ENCODE measurements at places on chromosomes 7 and 10.

- no peak for DNase-seq
Measured at GRCh38 chr10:98332623-98333269, 64.8 kb upstream of the LOXL4 start.

GRCh38 chr10:13573960-13574359, 12.8 kb upstream of the PRPF18 start:
- DNase-seq, result no peak

DNA sequence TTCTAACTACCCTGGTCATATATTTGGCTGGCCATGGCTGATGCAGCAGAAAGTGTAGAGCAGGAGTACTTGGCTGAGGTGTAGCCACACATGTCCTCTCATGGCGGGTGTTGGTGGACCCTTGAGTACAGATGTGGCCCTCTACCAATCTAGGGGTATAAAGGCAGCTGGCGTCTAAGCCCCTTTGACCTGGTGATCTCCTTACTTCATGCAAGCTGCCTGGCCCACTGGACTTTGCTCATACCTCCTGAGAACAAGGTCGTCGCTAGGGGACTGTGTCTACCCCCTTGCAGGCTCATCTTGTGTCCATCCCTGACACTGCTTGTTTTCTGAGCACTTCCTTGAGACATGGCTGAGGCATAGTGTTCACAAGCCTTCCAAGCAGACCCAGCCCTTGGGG, 287.8 kb downstream of the RPS24 start:
- DNase-seq, result no peak

GRCh38 chr7:134420424-134421125, 38.3 kb downstream of the AKR1B1 start:
- DNase-seq, result peak; percentile 47

DNA sequence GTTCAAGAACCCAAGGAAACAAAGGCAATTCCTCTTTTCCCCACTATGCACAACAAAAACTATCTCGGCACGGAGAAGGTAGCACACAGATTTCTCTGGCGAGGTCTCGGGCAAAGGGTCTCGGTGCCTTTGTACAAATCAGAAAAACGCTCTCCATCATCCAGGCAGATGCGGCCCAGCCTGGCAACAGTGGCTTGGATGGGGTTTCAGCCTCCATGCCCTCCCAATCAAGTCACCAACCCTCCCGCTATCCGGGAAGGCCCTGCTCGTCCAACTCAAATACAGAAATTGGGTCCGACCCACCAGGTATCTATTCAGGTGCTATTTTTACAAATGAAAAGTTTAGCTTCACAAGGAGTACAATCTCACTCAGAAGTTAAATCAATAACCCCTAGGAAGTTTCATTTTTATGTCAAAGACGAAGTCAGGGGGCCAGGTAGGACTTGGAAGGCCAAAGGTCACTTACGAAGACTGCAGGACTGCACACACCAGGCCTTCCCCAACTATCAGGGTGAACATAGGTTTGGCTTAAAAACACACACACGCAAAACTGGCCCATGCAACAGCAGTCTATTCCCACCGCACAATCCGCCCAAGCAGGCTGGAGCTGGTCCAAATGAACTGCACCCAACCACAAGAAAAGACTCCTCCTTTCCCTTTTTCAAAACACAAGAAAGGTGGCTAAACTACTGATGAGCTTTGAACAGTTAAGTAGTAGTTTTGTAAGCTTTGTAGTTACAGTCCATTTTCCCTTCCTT, 43.0 kb downstream of the GNA12 start:
- DNase-seq, result peak; percentile 55

GRCh38 chr10:100043796-100044195, 34.0 kb upstream of the DNMBP start:
- DNase-seq, result peak; percentile 22

DNA sequence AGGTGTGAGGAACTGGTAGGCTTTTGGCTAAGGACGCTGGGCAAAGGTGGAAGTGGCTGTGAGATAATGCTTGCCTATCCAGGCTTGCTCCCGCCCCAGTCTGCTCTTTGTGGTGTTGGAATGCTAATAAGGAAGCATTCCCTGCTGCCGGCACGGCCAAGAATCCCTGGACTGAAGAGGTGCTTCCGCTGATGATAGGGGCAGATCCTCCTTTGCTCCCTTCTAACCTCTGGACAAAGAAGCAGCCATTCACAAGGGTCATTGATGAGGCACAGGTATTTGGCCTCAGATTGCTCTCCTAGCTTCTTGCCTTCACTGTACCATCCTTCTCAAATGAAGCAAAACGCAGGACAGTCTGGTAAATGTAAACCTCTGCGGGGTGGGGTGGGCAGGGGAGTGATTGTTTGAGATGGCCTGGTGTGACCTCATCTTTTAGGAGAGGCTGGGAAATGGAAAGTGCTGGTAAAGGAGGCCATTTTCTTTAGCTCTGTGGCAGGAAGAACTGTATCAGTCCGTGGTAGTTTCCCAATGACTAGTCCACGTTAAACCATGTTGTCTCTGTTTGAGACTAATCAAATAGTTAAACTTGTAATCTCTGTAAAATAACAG, 1.7 kb downstream of the PGAM1 start:
- peak; percentile 51 for DNase-seq

DNA sequence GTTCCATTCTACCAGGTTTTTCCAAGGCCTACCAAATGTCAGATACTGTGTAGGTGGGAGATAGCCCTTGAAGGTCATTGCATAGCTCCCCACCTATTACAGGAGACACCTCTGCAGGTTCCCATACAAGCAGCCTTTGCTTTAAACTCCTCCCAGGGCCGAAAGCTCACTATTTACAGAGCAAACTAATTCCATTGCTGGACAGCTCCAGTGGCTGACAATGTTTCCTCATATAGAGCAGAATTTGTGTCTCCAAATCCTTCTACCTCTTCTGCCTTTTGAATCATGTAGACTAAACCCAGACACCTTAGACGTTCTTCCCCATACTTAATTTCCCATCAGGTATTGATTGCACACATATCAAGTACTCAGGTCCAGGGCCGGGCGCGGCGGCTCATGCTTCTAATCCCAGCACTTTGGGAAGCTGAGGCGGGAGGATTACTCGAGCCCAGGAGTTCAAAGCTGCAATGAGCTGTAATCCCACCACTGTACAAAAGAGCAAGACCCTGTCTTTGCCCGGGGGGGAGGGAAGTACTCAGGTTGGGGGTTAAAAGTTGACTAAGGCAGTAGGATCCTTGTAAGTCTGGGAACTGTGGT, 2.1 kb downstream of the CNNM1 start:
- DNase-seq, result peak; percentile 13

GRCh38 chr7:118572604-118573003, 348.1 kb downstream of the ANKRD7 start:
- no peak for DNase-seq

DNA sequence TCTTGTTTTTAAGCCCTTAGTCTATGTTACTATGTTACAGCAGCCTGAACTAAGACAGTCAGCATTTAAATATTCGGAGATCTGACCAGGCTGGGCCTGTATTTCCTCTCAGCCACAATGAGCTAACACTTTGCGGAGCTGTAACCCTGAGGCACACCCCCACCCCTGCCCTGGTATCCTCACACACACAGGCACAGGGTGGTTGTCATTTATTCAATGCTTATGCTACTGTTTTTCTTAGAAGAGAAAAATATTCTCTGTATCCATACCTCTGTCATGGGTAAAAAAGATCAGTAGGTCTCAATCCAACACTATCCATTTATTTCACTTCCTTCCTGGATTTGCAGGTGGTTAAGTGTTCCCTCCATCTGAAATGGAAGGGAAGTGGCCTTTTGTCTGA, 80.3 kb upstream of the TRIL start:
- peak; percentile 78 for DNase-seq

GRCh38 chr7:47510786-47511185, 71.1 kb downstream of the TNS3 start:
- no peak for DNase-seq

- DNase-seq, result peak; percentile 69
Measured at GRCh38 chr10:117543225-117544003, 868 bp downstream of the EMX2 start.

DNA sequence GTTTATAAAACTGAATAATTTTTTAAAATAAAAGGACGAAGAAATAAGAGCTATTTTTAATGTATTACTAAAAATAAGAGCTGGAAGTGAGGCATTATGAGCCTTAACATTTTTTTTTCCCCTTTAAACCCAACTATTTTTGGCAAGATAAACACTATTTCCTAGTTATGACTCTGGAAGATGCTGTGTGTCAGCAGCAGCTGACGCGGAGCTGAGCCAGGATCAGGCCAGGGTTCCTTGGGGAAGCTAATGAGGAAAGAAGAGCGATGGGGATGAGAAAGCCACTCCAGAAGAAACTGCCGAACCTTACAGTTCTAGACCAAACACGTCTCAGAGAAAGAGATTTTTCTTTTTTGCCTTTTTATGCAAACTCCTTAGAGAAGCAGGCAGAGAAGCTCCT, 85.9 kb downstream of the USP6NL start:
- no peak for DNase-seq

DNA sequence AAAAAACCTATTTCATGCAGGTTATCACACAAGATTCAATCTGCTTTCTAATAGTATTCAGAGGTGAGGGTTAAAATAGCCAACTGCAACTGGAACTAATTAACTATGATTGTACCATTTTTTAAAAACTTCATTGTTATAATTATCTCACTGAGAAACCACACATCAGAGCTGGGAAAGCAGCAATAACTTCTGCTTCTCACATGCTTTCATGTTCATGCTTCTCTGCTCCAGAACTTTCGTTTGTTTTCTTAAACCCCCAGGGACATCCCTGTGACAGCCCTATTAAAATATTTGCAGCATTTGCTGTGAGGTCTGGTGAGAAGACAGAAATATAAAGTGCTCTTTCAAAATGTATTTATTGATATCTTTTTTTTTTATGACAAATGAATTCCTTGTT, 389.0 kb upstream of the SORCS1 start:
- peak; percentile 78 for DNase-seq

DNA sequence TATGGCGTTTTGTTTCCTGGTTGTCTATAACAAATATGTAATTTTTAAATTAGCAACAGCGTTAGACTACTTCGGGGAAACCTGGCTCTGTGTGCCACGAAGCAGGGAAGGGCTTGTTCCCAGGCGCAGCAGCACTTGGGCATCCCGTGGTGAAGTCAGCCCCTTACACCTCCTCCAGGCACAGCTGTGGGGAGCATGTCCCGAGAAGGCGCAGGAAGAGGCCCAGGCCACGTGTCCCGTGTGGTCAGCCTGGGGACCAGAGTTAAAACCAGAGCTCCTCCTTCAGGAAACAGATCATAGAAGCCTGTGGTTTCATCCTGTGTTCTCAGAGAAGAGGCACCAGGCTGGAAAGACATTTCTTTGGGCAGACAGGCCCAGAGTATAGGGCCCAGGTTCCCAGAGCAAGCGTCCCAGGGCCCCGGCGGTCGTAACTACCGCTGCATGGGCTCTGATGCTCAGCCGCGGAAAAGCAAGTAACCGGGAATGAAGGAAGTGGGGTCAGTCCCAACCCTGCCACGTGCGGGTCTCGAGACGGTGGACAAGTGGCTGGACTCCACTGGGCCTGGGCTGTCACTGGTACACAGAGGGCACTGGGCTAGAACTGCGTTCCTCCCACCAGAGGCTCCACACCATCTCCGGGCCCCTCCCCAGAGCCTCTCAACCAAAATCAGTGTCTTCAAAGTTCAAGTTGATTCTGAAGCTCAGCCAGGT, 7.1 kb downstream of the NUDT1 start:
- peak; percentile 93 for DNase-seq
